ENCODE measurements at places on chromosomes 6 and 20.

- DNase-seq = no peak
These were observed 93.5 kb downstream of the SNAP25 start for GRCh38 chr20:10312111-10312510.

DNA sequence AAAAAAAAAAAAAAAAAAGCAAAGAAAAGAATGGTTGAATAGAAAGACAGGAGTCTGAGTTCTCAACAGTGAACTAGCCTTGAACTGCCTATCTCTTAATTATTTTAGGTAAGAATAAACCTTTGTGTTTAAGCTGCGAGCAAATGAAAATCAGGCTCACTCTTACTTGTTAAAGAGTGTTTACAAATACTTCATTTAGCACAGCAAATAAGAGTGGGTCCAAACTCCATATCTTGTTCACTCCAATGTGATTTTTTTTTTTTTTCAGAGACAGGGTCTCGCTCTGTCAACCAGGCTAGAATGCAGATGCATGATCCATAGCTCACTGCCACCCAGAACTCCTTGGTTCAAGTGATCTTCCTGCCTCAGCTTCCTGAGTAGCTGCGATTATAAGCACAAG, 11.9 kb downstream of the MCM9 start:
- DNase-seq = no peak

- DNase-seq = no peak
These were observed 22.6 kb downstream of the MDGA1 start for GRCh38 chr6:37675100-37675499.

- no peak for DNase-seq
These were observed 1.4 kb downstream of the TRAM2 start for GRCh38 chr6:52575502-52575892.

DNA sequence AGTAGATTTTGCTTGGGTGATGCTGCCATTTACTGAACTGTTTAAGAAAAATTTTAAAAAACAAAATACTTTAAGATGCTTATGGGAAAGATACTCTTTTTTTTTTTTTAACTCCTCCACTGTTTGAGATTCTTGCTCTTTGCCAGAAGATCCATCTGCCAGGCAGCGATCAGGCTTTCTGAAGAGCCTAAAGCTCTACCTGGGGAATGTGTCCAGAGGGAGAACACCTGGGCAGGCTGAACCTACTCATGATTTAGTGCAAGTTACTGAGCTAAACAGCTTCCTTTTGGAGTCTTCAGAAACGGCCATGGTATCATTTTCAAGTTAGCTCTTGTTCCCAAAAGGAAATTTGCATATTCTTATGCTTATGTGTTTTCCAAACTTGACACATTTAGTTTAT, 23.5 kb upstream of the MLIP start:
- no peak for DNase-seq

DNA sequence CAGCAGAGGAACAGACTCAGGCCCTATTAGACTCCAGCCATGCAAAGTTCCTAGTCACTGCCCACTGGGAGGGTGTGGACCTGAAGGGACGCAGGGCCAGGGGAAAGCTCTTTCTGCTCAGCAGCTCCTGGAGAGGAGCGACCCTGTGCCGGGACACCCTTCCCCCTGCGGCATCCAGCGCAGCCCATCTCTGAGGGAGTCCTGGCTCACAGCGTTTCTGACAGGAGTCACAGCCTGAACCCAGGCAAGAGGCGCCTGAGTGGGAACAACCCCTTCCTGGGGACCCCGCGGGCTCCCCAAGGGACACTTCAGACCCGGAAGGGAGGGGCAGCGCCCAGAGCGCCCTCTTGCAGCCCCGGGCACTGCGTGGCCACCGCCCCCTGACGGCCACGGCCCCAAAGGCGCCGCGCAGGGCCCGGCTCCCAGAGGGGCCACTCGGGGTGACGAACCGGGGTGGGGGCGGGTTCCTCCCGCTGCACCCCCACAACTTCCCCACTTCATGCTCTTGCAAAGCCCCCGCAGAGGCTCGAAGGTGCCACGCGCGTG, 862 bp downstream of the UCKL1 start:
- no peak for DNase-seq

- no peak for DNase-seq
These were observed 690.9 kb upstream of the NRSN1 start for GRCh38 chr6:23435126-23435525.

GRCh38 chr20:4180356-4180755, 165.0 kb upstream of the RNF24 start:
- DNase-seq = no peak

Measured in natural killer cell (primary cell).